Effector memory CD4-positive, alpha-beta T cell (primary cell): ENCODE measurements at places on chromosomes 7 and 10.

DNA sequence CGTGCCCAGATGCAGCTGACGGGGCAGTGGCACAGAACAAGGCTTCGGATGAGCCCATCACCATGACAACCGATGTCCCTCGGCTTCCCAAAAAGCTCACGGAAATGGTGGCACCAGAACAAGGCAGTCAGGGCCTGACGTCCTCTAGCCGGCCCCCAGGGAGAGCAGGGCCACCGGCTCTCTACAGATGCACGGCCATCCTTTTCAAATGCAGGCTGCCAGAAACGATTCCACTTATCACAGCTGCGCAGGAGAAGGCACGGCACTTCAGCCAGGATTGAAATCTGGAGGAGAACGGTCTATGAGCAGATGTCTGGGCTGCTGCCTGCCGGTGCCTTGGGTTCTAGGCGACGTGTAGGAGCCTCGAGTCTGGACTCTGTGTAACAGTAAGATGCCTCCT is 223.8 kb downstream of the ZMYND11 start:
- no peak for DNase-seq

GRCh38 chr10:124032971-124033886 is 60.2 kb downstream of the CHST15 start:
- DNase-seq, result no peak

DNA sequence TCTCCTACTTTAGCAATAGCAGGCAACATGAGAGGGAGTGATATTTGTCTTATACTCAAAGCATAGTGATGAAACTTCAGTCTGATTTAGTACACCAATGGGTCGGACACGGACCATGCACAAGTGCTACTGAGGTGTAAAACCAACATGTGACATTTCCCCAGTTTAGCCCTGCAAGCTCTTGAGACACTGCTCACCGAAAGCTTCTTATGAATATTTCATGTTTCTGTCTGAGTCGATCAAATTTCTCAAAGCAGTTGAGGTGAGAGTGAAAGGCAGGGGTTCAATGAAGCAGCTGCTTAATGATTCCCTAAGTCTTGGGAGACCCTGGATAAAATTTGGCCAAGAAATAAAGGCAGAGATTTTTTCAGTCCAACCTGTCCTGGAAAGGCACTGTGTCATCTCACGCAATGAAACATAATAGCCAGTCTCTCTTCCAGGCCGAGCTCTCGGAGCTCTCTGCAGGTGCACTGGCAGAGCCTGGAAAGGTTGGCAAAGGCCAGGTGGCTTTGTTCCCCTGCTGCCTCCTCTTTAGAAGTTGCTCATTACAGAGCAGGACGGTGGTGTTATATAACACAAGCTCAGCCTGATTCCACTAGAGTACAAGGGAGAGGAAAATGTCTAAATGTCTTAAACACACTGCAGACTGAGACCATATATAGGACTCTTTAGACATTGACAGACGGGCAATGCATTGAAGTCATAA is 33.9 kb upstream of the XPNPEP1 start:
- no peak for DNase-seq

- DNase-seq, result no peak
These were observed 1.8 kb downstream of the SH2D4B start for GRCh38 chr10:80539421-80540031.

GRCh38 chr10:78470267-78471103 is 436.8 kb downstream of the RPS24 start:
- no peak for DNase-seq

GRCh38 chr7:157828881-157829280 is 492.1 kb downstream of the DNAJB6 start:
- DNase-seq, result no peak

GRCh38 chr10:103772096-103772845 is 83.1 kb downstream of the SH3PXD2A start:
- peak; percentile 37 for DNase-seq

- DNase-seq, result no peak
These were observed 160.5 kb upstream of the FERD3L start for GRCh38 chr7:19305698-19306097.

DNA sequence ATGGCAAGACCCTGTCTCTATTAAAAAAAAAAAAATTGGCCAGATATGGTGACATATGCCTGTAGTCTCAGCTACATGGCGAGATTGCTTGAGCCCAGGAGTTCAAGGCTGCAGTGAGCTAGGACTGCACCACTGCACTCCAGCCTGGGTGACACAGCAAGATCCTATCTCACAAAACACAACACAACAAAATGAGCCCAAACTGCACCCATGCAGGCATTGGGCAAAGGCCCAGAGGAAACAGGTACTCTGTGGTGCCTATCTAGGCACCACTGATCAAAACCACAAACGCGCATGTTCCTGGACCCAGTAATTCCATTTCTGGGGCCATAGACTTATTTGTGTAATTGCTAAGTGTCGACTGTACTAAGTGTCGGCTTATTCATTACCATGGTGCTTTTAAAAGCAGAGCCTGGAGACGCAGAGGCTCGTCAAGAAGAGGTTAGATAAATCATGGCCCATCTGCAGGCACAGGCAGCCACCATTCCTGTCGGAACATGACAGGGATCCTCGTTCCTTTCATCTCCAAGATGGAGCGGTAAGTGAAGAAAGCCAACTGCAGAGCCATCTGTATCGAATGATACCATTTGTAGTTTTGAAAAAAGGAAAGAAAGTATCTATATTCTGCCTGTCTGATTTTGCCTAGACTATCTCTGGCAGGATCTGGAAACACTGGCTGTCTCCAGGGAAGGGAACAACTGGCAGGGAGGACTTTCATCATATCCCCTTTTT is 160.4 kb upstream of the RHEB start:
- DNase-seq, result no peak

GRCh38 chr7:25787336-25787735 is 364.7 kb upstream of the NFE2L3 start:
- no peak for DNase-seq

DNA sequence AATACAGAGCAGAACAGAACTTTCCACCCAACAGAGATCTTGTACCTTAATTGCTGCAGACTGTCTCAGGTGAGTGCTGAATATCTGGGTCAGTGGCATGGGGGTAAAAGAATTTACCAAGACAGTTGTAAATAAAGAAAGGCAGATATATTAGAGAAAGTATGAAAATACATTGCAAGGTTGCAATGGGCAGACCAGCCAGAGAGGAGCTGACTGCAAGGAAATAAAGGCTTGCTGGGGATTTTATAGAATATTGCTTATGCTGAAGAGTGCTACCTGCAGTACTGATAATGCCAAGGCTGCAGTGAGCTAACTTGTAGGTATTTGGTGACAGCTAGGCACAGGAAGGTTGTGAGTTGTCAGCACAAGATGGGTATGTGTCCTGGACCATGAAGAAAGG is 171.0 kb upstream of the TRIM24 start:
- DNase-seq, result no peak

GRCh38 chr10:76547352-76547972 is 1090.1 kb downstream of the KCNMA1 start:
- no peak for DNase-seq

DNA sequence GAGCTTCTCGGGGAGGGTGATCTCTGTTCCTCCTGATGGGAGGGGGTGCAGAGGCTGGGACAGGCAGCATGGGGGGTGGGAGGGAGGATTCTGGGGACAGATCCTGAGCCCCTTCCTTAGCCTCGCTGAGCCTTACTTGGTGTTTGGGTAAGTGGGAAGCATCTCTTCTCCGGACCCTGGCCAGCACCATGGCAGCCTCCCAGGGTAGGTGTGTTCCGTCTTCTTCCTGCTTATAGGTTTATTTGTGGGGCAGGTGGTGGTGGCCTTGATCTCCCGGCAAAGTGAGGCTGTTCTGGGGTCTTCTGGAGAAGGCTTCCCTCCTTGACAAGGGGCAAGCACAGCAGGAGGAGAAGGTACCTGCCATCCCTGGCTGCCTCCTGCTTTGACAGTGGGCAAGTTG is 226.9 kb downstream of the GLRX3 start:
- DNase-seq, result no peak

GRCh38 chr10:61606959-61607907 is 55.5 kb upstream of the CABCOCO1 start:
- no peak for DNase-seq

- no peak for DNase-seq
These were observed at the start of gene TNRC18 for GRCh38 chr7:5423306-5423975. TSS of gene TNRC18 (minus strand) at chr7:5423834. CDS start at chr7:5421246, 2,588 bp downstream.

- no peak for DNase-seq
These were observed 9.8 kb downstream of the ZNF775 start for GRCh38 chr7:150388709-150389531.

DNA sequence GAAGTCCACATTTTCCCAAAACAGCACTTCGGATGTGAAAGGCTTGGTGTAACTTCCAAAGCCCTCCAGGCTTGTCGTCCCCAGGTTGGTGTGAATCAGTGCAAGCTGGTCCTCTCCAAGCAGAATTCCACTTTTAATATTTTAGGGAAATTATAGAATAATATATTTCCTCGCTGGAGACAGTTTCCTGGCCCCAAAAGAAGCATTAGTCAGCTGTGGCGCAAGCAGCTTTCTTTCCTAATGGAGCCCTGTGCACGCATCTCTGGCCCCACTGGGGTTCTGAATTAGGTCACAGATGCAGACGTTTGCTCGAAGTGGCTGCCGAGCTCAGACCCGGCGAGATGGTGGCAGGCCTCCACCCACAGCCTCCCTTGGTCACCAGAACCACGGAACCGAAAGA is 33.3 kb upstream of the MNX1 start:
- DNase-seq, result no peak

GRCh38 chr10:98269435-98269912 is 1.5 kb upstream of the LOXL4 start:
- DNase-seq, result no peak

GRCh38 chr7:37048674-37049073 is 324.4 kb upstream of the AOAH start:
- no peak for DNase-seq

DNA sequence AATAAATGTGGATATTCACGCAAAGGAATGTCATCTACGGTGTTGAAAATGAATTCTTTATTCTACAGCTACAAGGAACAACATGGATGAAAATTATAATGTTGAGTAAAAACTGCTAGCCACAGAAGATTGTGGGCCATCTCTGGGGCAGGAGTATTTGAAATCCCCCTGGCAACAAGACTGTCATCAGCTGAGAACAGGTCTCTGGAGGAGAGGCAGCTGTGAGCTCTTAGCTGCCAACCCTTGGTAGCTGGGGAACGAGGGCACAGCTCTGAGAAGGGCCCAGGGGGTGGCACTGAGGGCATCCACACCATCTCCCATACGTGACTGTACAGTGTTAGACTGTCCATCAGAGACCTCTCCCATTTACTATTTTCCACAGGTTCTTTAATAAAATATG is 340.1 kb upstream of the MGMT start:
- no peak for DNase-seq
